Upper lobe of left lung (tissue), 6 donors: ENCODE measurements at places on chromosomes 5 and 9. TPM values are rescaled to one million over a fixed set of nuclear protein-coding genes. Genes with fewer than 3 reads are reported as not detected.

The SLC6A19 gene
- total RNA-seq: 0.03 TPM

GRCh38 chr5:76733049-76733417 is 17.1 kb downstream of the F2R start:
- peak; percentile 24 for DNase-seq

The CA9 gene
- not detected for total RNA-seq

DNA sequence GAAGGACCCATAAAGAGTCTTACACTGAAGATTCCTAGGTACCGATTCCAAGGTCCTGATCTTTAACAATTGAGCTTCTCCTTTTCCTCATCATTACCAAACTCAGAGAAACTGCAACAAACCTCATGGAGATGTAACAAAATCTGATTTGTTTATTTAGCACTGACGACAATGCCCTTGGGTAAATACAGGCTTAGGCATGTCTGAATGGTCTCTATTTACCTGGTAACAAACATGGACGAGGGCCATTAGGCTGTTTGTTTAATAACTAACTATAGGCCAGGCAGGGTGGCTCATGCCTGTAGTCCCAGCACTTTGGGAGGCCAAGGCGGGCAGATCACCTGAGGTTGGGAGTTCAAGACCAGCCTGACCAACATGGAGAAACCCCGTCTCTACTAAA is 333.3 kb downstream of the AGTPBP1 start:
- no peak for DNase-seq

DNA sequence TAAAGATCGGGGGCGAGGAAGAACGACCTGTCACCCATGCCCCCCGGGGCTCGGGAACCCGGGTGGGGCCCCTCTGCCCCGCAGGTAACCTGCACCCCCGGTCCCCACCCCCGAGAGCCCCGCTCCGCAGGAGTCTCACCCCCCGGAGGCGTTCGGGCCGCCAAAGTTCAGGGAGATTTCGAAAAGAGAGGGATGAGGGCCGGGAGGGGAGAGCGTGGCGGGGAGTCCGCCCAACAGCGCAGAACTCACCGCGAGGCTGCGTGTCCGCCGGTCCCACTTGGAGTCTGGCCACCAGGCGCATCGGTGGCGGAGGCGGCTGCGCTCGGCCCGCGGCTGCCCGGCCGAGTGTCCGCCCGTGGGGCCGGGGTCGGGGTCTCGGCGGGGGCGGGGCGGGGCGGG is at the start of gene PHF19:
PHF19 (minus strand) TSS at position 347 of the 399 bp plus-strand sequence. CDS start 2,447 bp downstream, outside the sequence.
- DNase-seq: peak; percentile 89

The ADAMTS19 gene
- total RNA-seq: not detected

GRCh38 chr9:91146391-91147019 is 215.2 kb downstream of the AUH start:
- DNase-seq: no peak

The EIF4E1B gene
- total RNA-seq: not detected

DNA sequence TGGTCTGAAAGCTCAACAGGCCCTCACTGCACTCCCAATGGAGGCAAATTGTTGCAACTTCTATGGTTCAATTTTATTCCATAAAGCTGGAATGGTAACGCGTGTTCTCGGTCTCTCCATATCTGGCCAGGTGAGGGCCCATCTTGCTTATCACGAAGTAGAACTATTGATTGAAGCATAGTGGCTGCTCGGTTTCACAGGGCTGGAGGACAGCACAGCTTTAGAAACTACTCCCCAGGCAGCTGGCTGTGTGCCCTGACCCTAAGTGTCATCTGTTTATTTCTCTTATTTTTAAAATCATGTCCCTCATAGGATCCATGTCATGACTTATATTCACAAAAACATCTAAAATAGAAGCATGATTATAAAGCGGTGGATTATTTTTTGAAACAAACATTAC is 223.4 kb downstream of the NPR3 start:
- no peak for DNase-seq

The RASGRF2 gene
- total RNA-seq: 5.8 TPM

The TJP2 gene
- total RNA-seq: 270 TPM

The FST gene
- 3.6 TPM for total RNA-seq

- DNase-seq: no peak
Observed at GRCh38 chr5:146051678-146052077, 53.7 kb downstream of the PLAC8L1 start.

The TXNDC8 gene
- total RNA-seq: not detected

DNA sequence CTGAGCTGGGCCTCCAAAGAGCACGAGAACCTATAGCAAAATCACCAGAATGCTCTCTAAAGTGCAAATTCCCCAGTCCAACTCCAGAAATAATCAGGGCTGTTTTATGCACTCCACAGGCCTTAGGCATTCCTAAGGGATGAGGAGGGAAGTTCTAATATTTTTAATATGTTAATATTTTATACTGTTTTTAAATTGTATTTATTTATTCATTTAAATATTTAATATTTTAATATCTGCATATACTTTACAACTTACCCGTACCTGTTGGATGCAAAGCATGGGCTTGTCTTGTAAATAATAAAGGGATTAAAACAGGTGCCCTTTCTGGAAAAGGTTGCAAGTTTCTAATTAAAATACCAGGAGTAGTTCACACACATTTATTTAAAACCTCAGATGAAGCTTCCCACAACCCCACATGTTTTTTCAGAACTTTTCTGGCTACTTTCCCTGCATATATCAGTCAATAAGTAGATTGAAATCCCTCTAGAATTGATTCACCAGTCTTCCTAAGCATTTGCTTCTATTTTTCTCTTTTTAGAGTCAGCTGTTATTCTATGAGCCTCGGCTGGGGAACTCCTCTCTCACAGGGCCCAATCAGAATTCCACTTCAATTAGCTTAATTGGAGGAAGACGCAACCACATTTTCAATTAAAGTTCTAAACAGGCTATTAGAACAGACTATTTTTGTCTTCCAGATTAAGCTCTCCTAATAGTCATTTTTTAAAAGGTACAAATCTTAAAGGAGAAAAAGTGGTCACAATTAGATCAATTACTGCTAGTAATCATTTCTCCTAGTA is 140.8 kb downstream of the CDH6 start:
- DNase-seq: no peak

DNA sequence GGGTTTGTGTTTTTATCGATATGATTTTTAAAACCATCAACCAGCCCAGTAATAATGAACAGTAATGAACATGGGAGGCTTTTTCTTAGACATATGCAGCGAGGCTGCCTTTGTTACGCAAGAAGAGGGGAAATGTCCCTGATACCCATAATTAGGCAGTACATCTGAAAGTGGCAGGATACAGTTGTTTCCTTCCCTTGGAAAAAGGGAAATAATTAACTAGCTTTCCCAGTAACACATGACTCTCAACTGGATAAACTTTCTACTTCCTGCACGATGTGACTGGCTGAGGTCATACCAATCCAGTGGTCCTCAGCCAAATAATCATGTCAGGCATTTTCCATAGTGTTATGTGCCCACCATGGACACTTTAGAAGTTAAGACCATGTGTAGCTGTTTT is 431.6 kb upstream of the C9orf72 start:
- no peak for DNase-seq

The KCNT1 gene
- total RNA-seq: 0.22 TPM

- DNase-seq: no peak
Observed at GRCh38 chr9:128798896-128799295, 11.8 kb downstream of the TBC1D13 start.

DNA sequence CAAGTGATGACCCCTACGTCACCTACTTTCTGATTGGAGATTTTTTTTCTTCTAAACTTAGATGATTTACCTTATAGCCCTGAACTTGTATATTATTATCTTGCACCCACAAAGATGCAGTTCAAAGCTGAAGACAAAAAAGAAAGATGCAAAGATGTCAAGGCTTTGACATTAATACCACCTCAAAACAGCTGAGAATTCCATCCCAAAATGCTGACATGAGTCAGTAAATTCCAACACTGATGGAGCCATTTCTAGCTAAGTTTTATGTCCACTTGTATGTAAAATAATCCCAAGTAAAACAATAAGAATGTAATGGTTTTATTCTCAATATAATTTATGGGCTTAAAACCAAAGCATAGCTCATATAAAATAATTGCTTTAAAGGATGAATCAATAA is 91.5 kb upstream of the CDH9 start:
- DNase-seq: no peak

The ZBTB6 gene
- total RNA-seq: 7.0 TPM

GRCh38 chr5:33482335-33482734 is 41.6 kb downstream of the TARS1 start:
- DNase-seq: no peak

The CCDC152 gene
- total RNA-seq: 0.11 TPM

The PCDHA1 gene
- total RNA-seq: not detected

DNA sequence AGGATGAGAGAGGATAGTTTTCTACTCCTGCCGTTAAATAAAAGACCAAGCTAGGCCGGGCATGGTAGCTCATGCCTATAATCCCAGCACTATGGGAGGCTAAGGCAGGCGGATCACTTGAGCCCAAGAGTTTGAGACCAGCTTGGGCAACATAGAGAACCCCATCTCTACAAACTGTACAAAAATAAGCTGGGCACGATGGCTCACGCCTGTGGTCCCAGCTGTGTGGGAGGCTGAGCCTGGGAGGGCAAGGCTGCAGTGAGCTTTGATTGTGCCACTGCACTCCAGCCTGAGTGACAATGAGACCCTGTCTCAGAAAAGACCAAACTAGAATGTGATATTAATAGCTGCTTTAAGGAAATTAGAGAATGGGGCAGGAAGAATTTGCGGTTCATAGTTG is 158.4 kb downstream of the NIPBL start:
- DNase-seq: no peak

The PPP2R2B gene
- total RNA-seq: 0.49 TPM

The ZDHHC11B gene
- total RNA-seq: 38.8 TPM

The BTNL3 gene
- total RNA-seq: not detected

DNA sequence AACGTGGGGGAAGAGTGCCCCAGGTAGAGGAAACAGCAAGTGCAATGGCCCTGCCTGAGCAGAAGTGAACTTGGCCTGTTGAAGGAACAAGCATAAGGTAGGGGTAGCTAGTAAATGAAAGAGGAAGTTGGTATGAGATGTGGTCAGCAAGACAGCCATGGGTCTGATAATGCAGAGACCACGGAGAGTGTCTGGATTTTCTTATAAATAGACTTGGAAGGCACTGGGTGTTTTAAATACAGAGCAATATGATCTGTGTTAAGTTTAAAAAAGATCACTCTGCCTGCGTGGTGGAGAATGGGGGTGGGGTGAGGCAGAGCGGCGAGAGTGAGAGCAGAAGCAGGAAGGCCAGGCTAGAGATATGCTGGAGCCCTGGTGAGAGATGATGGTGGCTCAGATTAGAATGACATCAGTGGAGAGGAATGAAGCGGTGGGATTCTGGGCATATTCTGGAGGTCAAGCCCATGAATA is 4.2 kb downstream of the ADAM19 start:
- DNase-seq: no peak
